ENCODE measurements at places on chromosomes 5 and 9.

DNA sequence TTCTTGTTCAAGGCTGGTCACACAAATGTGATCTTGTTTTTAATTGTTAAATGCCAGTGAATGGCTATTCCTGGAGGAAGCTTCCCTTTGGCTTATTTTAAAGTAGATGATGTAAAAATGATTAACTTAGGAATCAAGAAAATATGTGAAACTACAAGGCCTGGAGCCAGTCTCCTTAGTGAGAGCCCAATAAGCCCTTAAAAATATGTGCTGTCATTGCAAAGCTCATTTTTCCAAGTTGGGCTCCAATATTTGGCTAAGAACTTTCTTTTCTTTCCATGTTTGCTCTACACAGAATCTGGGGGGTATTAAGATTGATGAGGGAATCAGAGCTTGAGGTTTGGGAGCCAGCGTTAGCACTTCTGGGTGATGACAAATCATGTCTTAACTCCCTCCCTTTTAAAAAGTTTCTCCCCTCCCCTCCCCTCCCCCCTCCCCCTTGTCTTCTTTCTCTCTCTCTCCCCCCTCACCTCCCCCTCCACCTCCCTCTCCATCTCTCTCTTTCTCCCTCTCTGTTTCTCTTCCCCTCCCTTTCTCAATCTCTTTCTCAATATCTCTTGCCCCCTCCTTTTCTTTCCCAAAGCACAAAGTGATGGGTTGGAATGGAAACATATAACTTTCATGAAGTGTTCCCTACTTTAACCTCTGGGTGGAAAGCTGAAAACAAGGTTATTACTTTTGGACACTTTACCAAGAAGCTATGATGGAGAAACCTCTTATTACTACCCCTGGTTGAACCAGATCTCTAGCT lies 86.0 kb downstream of the FBXL7 start:
- DNase-seq: no peak

DNA sequence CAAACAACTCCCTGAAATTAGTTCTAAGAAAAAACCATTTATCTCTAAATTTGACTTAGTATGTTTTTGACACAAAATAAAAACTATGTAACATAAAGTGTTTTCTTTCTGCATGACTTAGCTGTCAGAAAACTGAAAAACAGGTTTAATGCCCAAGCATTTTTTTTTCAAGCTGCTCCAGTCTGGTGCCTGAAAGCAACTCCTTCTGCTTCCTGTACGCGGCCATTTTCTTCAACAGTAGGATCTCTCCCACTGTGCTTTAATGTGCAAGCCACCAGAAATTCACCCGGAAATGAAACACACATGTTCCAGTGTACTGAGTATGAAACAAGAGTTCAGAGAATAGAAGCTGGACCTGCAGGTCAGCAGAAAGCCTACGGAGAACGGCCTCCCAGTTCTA lies 161.2 kb downstream of the MED27 start:
- no peak for DNase-seq

GRCh38 chr9:81320909-81321482 lies 368.4 kb downstream of the TLE1 start:
- no peak for DNase-seq

- no peak for DNase-seq
These were observed 105.1 kb downstream of the EHMT1 start for GRCh38 chr9:137723783-137724445.

DNA sequence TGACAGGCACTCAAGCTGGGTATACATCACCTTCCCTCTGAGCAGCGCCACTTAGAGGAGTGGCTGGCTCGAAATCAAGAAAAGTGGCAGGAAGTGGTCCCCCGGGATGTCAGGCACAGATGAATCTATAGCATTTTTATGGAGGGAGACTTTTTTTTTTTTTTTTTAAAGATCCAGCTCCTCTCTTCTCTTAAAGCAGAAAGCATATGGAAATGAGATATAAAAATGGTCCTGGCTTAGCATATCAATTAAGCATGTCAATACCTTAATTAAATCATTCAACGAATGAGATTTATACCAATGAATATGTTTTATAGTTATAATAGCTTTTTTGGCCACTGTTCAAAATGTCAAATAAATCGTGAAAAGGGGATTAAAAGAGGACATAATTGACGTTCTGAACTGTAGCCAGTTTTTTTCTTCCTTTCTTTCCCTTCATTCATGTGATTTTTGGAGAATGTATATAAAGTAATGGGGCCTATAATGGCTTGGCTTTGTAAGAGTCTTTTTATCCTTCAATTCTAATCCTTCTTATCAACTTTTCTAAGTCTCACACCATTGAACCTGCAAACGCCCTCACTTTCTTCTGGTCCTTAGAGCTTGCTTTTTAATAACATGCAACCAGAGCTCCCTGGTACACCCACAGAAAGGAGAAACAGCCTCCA lies 319.2 kb upstream of the PANK3 start:
- DNase-seq: no peak

GRCh38 chr5:161847447-161847846 lies 473 bp upstream of the GABRA1 start:
- no peak for DNase-seq

DNA sequence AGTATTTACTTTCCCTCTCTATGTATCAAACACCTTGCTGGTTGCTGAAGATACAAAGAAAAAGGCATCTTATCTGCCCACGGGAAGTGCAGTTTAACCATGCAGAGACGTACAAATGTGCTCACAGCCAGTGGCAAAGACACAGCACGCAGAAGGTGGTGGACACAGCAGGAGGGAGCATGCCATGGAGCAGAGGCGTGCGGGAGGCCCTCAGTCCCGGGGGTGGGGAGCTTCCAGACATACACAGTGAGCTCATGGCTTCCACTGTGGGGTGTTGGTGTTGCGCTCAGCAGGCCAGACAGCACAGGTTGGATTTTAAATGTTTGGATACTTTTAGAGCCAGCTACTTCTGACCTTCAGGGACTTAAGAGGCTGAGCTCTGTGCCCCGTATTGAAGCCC lies 8.8 kb upstream of the BARX1 start:
- no peak for DNase-seq

- DNase-seq: no peak
These were observed 40.6 kb upstream of the OLFM1 start for GRCh38 chr9:135046739-135047350.

- DNase-seq: no peak
These were observed 53.9 kb upstream of the HMHB1 start for GRCh38 chr5:143758015-143758414.

DNA sequence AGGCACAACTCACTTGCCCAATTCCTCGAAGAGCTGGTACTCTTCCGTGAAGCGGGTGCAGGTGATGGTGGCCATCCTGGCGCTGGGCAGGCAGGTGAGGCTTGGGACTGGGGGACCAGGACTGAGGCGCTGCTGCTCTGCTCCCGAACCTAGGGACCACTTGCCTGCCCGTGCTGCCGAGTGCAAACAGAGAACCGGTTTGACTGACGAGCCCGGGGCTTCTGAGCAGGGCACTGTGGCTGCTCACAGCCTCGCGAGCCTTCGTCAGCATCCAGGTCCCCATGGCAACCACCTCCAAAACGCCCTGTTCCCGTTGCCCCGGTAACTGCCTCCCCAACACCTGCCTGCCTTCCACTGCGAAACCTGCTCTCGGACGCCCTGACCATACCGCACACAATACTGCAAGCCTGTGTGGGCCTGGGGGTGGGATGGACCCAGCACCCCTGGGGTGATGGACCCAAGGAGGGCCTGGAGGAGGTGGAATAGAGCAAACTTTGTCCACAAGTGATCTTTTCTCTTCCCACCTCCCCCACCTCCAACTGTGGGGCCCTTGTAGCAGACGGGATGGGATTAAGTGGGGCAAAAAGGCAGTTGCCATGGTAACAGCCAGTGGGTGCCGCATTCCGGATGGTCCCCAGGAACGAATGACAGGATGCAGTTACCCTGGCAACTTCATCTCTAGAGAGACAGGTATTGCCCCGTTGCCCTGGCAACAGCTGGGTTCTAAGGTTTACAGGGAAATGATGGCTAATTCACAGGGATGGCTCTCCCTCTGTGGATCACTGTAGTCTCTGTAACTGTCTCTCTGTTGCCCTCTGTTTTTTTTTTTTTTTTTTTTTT lies at the start of gene CAMK2A:
CAMK2A (minus strand) TSS at position 223 of the 840 bp plus-strand sequence; CDS start at position 75, 148 bp downstream.
- DNase-seq: no peak

All from HepG2 (cell line).